HFFc6 (cell line): ENCODE measurements at places on chromosomes 7 and 10. TPM values are rescaled to one million over a fixed set of nuclear protein-coding genes. Genes with fewer than 3 reads are reported as not detected.

RSPH10B2 gene
- 0.21 TPM in 1 of 3 replicates, not detected in the others for total RNA-seq

FOXP2 gene
- total RNA-seq = 0.14 to 0.32 TPM in 2 of 3 replicates, not detected in the other

TCF7L2 gene
- total RNA-seq = 15.7 to 20.5 TPM (median 17.2 TPM) in 3 replicates

COL13A1 gene
- 38.2 and 46.6 TPM in 2 replicates for total RNA-seq

CNOT4 gene
- total RNA-seq = 25.0 and 27.6 TPM in 2 replicates

PVRIG gene
- 0.64 to 0.75 TPM (median 0.71 TPM) in 3 replicates for total RNA-seq

CPN1 gene
- not detected in 2 replicates for total RNA-seq

CHST3 gene
- 34.9 and 45.9 TPM in 2 replicates for total RNA-seq

NUTM2D gene
- total RNA-seq = 0.60 and 0.81 TPM in 2 replicates

C10orf105 gene
- not detected in 3 replicates for total RNA-seq

ARMC3 gene
- total RNA-seq = not detected in 3 replicates

CREM gene
- 22.2 to 30.3 TPM (median 29.8 TPM) in 3 replicates for total RNA-seq

UNCX gene
- not detected in 3 replicates for total RNA-seq

MINDY4 gene
- total RNA-seq = 2.3 to 2.8 TPM (median 2.5 TPM) in 3 replicates

LRRTM3 gene
- total RNA-seq = not detected in 3 replicates

GIMAP6 gene
- not detected in 3 replicates for total RNA-seq

FRAT1 gene
- 0.99 to 1.3 TPM (median 1.2 TPM) in 3 replicates for total RNA-seq

ZP3 gene
- total RNA-seq = 22.0 and 30.4 TPM in 2 replicates

HECW1 gene
- total RNA-seq = 3.4 to 6.0 TPM (median 5.6 TPM) in 3 replicates

GRID2IP gene
- total RNA-seq = not detected in 3 replicates

GNGT1 gene
- not detected in 3 replicates for total RNA-seq

GDF2 gene
- total RNA-seq = not detected in 3 replicates

C7orf57 gene
- 0.10 TPM in 1 of 3 replicates, not detected in the others for total RNA-seq

TBX20 gene
- not detected in 3 replicates for total RNA-seq

EEF1AKMT2 gene
- 16.3 to 18.1 TPM (median 17.3 TPM) in 3 replicates for total RNA-seq

LLCFC1 gene
- not detected in 3 replicates for total RNA-seq

RASA4B gene
- total RNA-seq = 19.8 to 26.2 TPM (median 20.9 TPM) in 3 replicates

LRRC18 gene
- not detected in 2 replicates for total RNA-seq

ITPRIP gene
- 23.9 to 29.6 TPM (median 27.6 TPM) in 3 replicates for total RNA-seq

SLC39A12 gene
- not detected in 3 replicates for total RNA-seq

ZNF679 gene
- not detected in 2 replicates for total RNA-seq

SVOPL gene
- not detected in 3 replicates for total RNA-seq

ELN gene
- 5.7 to 19.1 TPM (median 9.3 TPM) in 3 replicates for total RNA-seq

NPSR1 gene
- total RNA-seq = not detected in 3 replicates

ENKUR gene
- 0.19 to 0.21 TPM in 2 of 3 replicates, not detected in the other for total RNA-seq

MEIG1 gene
- total RNA-seq = 0.30 TPM in 1 of 3 replicates, not detected in the others

LEP gene
- not detected in 3 replicates for total RNA-seq

UTF1 gene
- not detected in 3 replicates for total RNA-seq

GPC2 gene
- 0.44 and 0.63 TPM in 2 replicates for total RNA-seq

BEND7 gene
- 0.55 to 1.8 TPM (median 1.7 TPM) in 3 replicates for total RNA-seq

TRIM50 gene
- not detected in 3 replicates for total RNA-seq

IDI2 gene
- total RNA-seq = not detected in 3 replicates

TAS2R5 gene
- 0.17 TPM in 1 of 3 replicates, not detected in the others for total RNA-seq

TNS3 gene
- total RNA-seq = 50.2 to 74.5 TPM (median 70.0 TPM) in 3 replicates
